T1000 (cell line): ENCODE measurements at places on chromosomes 13 and 19.

GRCh38 chr13:46179491-46179908 lies 2.5 kb downstream of the LCP1 start:
- no peak for DNase-seq

GRCh38 chr13:112333756-112334543 lies 42.2 kb upstream of the SPACA7 start:
- DNase-seq: peak; percentile 73

DNA sequence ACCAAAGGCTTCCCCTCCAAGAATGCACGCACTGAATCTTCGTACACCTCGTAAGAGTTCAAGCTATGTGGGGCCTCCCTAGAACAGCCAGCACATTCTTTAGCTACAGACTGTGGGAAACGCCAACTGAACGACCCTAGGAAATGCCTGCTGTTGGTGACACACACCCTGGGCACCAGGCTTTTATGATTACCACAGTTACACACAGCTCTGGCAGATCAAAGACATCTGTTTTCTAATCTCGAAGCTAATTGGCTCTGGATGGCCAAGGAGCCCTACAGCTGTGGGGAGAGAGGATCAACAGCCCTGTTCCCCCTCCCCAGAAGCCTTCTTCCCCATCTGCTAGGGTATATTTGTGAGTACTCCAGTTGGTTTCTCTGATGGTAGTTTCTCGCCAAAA lies 123.0 kb downstream of the COL4A1 start:
- no peak for DNase-seq

DNA sequence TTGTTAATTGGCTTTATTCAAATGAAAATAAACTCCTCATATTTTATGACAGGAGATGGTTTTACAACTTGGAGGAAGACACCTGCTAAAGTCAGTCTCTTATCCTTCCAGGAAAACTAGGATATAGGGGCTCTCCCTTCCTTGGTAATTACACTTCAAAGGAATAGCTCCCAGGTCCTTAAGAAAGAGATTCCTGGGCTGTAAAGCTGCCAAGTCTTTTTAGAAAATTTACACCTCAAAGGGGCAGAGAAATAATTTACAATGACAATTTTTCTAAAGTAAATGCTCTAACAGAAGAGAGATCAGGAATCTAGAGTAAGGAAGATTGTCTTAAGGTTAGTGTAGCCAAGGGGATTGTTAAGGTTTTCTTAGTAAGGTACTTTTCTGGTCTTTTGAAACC lies 1359.0 kb downstream of the OLFM4 start:
- DNase-seq: no peak

DNA sequence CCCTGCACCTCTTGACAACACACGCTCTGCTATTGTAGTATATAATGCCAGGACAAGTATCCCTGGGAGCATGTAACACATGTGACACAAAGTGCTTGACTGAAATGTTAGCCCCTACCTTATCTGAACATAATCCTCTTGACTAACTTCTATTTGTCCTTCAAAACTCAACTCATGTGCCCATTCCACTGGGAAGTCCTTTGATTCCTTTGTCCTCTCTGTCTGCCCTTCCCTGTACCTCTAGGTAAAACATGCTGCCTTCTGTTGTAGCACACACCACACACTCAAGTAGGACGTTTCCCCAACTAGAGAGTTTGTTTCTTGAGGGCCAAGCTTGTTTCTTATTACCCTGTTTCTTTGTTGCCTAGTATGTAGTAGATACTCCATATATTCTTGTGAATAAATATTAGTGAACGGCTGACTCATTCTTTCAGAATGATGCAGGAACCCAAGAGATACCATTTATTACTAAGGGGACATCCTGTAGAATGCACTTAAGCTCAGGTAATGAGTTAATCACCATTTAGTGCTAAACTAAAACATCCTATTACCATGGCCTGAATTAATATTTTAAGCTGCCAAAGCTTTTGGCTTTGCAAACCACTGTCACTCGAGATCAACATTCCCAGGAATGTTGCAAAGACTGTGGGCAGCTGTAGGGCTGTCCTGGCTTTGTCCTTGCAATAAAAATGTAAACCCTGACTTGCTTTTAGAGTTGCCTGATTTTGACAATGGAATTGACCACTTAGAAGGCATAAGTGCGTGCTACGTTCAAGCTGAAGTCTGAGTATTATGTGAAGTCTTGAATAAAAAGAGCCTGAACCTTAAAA lies 313.4 kb downstream of the COG6 start:
- DNase-seq: no peak

DNA sequence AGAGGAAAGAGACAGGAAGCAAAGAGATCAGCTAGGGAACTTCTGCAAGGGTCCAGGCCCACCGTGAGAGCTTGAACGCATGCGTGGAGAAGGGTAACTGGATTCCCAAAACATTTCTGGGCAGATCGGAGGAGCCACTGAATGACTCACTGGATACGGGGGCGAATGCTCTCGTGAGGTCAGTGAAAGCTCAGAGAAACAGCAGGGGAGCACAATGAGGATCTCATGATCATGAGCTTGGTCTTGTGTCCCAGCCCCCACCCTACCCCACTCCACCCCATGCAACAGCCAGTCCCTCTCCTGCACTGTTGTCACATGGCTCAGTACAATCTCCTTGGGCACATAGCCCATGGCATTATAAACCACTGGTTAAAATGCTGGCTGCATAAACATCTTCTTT lies 40.6 kb downstream of the DCLK1 start:
- no peak for DNase-seq

- no peak for DNase-seq
Measured at GRCh38 chr19:18587962-18588610, 512 bp upstream of the REX1BD start.

DNA sequence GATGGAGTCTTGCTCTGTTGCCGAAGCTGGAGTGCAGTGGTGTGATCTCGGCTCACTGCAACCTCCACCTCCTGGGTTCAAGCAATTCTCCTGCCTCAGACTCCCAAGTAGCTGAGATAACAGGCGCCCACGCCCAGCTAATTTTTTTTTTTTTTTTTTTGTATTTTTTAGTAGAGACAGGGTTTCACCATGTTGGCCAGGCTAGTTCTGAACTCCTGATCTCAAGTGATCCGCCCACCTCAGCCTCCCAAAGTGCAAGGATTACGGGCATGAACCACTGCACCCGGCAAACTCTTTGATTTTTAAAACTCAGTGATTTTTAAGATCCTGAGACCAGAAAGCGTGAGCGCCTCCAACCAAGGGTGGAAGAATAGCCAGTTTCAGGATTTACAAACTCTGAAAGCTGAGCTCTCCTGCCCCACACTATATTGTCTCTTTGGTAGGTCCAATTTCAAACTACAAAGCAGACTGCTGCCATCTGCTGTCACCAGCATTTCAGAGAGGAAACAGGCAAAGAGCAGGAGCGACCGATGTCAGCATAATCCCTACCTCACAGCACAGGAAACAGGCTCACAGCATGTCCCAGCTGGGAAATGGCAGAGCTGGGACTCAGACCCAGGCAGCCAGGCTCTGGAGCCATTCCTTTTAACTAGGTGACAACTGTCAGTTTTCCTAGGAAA lies 9.2 kb downstream of the NOSIP start:
- no peak for DNase-seq

DNA sequence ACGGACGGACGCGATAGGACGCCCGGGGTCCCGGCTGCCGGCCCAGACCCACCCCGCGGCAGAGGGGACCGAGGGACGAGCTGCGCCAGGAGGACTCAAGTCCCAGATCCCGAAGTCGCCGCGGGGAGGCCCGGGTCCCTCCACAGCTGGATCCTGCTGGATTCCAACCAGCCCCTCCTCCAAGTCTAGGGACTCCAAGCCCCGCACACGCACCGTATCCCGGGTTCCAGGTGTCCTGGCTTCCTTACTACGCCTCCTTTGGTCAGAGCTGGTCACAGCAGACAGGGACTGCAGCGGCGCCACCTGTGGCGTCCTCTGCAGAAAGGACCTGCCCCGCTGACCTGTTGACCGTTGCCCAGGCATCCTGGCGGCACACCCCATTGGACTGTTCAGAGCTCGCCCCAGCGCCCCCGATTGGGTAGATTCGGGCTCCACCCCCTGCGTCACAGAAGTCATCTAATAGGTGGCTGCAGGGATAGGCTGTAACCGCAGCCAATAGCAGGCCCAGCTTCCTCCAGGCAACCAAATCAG lies 29.0 kb upstream of the ZNF709 start:
- no peak for DNase-seq

DNA sequence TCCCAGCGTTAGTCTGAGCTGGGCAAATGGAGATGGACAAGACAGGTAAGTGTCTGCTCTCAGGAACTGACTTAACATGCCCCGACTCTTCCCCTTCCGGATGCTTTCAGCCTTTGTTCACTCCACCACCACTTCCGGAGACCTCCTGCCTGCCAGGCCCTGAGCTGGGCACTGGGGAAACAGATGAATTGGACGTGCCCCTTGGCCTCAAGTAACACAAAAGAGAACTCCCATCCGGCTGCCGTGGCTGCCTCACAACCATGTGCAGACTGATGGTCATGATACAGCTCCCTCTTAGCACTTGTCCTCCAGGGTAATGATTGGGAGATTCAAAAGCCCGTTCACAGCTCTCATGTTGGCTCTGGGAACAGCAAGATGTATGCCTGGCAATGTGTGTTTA lies 6.9 kb downstream of the ZNF784 start:
- DNase-seq: no peak

DNA sequence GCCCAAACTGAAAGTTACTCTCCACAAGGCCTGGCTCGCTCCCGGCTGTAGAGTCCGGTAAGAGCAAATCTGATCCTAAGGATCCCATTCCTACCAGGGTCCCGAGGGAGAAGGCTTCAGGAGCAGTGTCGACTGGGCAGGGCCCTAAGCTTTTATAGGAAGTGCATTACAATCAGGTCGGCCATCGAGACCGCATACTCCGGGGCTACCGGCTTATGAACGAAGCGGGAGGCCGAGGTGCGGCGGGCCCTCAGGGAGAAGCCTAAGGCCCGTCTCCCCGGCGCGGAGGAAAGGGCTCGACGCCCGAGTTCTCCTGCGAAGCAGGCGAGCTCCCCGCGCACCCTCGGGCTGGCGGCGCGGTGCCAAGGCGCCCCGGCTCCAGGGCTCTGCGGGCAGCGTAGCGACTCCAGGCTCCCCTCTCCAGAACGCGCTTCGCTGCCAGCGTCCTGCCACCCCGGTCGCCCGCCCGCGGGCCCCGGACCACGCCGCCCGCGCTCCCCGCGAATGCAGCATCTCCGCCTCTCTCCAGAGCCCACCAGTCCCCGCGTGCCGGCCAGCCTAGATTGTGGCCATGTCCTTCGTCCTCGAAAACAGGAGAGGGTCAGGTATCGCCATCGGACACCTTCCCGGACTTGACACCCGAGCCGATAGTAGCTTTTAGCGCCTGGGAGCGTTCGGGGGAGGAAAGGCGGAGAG lies 1.4 kb downstream of the EFNB2 start:
- DNase-seq: peak; percentile 8

GRCh38 chr19:13985771-13986347 lies 20.3 kb downstream of the RFX1 start:
- DNase-seq: no peak

DNA sequence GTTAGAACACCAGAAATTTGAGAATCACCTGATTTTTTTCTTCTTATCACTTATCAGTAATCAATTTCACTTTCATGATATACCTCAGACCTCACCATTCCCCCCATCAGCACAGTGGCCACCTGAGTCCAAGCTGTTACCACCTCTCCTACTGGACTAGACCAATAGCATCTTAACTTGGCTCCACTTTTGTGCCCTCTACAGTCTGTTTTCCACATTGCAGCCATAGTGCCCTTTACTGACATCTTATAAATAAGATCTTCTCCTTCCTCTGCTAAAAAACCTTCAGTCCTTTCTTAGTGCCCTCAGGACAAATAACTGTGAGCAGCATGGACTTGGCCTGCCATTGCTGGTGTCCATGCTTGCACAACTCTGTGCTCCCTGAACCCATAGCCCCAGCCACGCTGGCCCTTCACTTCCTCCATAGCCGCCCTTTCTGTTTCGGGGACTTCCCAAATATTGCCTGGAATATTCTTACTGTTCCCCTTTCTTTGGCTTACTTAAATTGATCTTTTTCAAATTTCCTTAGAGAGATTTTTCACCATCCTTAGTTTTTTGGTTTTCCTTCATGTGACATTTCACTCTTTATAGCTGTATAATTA lies 380.8 kb downstream of the LMO7 start:
- DNase-seq: no peak

- DNase-seq: no peak
Measured at GRCh38 chr19:55149078-55150003, at the start of gene TNNT1. TSS of gene TNNT1 (minus strand) at chr19:55149206. CDS start at chr19:55147157, 2,049 bp downstream.

GRCh38 chr13:35255241-35255640 lies 221.2 kb downstream of the MAB21L1 start:
- DNase-seq: no peak

DNA sequence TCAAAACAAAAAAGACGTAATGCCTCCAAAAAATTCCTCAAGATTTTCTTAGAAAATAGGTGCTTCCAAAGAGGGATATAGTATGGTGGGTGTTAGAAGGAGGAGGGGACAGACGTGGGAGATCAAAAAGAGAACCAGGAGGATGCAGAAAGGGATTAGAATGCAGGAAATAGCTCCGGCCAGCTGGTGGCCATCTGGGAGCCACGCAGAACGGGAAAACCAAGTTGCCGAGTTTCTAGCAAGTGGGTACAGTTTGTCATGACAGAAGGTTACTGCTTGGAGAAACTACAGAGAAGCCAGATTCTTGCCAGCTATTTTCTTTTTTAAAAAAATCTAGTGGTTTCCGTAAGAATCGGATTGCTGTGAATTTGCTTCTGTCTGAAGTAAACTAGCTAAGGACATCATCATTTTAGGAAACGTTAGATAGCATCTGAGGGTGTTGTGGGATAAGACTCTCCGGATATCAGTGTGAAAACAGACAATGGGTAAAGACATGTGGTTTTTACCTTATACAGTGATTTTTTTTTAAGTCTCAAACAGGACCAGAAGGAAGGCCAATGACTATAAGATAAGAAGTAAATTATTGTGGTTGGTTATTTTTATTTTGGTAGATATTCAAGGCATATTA lies 104.9 kb downstream of the HSPH1 start:
- DNase-seq: no peak

DNA sequence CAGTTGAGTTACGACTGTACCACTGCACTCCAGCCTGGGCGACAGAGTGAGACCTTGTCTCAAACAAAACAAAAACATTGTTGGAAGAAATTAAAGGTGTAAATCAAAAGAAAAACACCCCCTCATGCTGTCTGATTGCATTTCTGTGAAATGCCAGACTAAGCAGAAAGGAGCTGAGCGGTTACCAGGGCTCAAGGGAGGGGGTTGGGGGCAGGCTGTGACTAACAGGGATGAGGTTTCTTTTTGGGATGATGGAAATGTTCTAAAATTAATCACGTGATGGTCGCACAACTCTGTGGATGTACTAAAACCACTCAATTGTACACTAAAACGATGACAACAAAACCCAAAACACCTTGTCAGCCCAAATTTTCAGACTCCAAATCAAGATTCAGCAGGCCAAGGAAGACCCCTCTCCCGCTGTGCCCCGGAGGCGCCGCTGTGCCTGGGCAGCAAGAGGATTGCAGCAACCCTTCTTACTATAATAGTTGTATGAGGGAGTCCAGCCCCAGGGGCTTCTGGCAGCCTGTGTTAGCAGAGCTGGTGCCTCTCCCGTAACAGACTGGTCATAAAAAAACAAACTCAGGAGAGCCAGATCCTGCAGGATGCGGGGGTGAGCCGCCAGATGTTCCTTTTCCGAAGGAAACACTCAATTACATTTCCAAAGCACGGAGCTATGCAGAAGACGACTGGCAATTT lies 20.9 kb downstream of the CAPS start:
- peak; percentile 29 for DNase-seq

GRCh38 chr13:53237696-53238095 lies 209.1 kb downstream of the OLFM4 start:
- DNase-seq: no peak

GRCh38 chr13:44013758-44014291 lies 134.1 kb downstream of the LACC1 start:
- no peak for DNase-seq

- DNase-seq: no peak
Measured at GRCh38 chr13:20370815-20371421, 138.8 kb upstream of the GJB6 start.

- DNase-seq: no peak
Measured at GRCh38 chr13:50757008-50757407, 86.5 kb downstream of the DLEU7 start.
